ENCODE measurements at places on chromosomes 16 and 17.

DNA sequence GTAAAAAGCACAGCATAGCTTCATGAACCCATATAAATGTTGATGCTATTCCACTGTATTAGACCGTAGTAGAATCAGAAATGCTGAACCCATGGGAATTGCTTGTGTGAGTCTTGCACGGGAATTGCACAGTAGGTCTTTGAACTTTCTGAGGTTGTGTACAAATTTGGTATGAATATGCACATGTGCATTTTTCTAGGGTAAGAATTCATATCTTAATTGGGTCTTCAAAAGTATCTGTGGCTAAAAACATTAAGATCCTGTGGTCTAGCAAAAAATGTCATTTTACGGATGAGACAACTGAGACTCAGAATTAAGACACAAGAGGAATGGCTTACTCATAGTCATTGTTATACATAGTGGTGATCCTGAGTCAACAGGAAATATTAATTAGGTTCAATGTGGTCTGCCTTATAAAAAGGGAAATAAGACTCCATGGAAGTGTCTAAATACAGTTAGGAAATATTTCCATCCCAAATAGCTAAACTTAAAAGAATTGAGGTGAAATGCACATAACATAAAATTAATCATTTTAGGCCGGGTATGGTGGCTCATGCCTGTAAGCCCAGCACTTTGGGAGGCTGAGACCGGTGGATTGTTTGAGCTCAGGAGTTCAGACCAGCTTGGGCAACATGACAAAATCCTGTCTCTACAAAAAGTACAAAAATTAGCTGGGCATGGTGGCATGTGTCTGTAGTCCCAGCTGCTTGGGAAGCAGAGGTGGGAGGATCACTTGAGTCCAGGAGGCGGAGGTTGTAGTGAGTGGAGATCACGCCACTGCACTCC, 22.8 kb downstream of the TAOK1 start:
- DNase-seq: no peak

DNA sequence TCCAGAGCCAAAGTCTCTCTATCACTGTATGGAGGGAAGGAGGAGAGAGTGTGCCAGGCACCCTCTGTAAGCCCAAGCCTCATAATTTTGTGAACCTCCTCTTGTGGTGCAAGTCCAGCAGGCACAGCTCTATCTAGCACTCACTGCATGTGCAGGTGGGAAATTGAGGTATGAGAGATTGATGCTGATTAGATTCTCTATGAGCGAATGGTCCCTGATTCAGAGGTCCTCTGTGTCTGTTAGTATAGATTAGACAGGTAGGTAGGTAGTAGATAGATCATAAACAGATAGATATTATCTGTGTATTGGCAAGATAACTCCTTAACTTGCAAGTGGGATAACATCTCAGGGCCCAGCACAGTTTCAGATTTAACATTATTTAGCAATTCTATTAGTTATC, 209.5 kb downstream of the CNTNAP4 start:
- DNase-seq: no peak

DNA sequence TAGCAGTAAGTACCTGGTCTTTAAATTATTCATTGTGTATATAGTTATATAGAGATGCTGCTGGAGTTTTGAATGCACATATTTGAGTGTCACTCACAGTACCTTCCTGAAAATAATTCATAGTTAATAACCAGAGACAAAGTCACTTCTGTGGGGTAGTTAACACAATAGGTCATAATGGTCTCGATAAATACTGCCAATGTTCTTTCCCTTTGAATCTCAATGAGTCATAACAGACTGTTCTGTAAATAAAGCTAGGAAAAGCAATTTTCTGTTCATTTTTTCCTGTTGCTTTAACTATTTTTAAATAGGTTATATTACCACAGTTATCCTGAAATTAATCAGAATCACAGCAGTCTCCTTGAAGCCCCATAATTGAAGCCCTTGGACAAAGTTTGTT, 87.2 kb downstream of the MAP2K4 start:
- no peak for DNase-seq

DNA sequence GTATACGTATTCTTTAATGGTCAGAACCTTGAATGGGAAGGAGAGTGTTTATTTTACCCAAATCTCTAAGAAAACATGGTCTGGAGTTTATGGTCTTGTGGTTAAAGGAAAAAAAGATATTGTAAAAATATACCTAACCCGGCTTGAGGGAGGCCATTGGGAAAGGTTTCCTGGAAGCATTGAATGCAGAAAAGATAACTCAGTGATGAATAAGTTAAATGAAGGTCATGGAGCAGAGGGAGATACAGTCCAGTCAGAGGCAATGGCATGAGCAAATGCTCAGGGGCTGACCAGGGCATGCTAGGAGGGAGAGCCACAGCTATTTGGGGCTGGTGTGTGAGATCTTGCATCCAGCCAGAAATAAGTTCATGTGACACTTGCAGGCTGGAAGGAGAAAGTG, 430.4 kb upstream of the CDH5 start:
- no peak for DNase-seq

GRCh38 chr16:19707569-19708295, 10.3 kb downstream of the KNOP1 start:
- DNase-seq: no peak
